ENCODE measurements at places on chromosomes 11 and 22.
A peak's percentile ranks its signal among the peaks of the same experiment; 100 is the strongest.

DNA sequence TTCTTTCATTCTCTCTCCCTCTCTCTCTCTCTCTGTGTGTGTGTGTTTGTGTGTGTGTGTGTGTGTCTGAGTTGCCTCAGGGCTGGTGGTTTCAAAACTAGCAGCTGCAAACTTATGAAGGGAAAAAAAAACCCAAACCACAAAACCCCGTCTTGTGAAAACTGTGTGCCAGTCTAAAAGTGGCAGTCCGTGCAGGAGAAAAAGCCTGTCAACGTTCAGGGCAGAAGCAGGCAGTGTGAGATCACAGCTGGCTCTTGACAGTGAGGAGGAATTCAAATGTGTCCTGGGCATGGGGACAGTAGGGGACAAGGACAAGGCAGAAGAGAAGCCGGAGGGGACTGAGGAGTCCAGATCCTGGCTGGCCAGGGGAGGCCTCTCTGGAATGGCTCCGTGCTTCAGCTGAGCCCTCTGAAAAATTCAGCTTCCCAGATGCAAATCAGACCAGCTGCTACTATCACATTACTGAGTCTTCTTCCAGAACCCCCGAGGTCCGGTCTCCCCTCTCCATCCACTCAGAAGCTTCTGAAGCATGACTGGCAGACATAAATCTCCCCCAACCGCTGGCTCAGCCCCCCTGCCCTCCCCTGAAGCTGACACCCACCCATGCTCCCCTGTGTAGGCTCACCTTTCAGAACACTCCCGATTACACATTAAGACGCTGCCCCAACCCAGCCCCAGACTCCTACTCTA, 31.9 kb downstream of the FLI1 start:
- DNase-seq, result peak; percentile 87

DNA sequence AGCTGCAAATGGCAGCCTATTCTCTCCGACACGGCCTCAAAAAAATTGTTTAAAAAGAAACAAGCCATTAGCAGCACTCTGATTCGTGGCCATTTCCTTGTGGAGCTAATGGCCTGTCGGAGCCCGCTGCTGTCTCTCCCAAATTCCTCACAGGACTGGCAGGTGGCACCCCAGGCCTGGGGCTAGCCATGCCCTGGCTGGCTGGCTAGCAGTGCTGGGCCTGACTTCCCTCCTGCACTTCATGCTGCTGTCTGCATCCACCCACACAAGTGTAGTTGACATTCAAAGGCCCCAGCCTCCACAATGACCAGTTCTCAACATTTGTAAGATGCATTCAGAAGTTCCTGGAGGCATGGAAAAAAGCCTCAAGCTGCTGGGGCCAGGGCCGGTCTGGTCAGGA, 61.5 kb downstream of the SMCO4 start:
- DNase-seq, result no peak

- peak; percentile 95 for DNase-seq
Observed at GRCh38 chr22:30206944-30207343, 39.6 kb downstream of the LIF start.

- no peak for DNase-seq
Observed at GRCh38 chr11:24515632-24516031, 18.8 kb downstream of the LUZP2 start.

- DNase-seq, result no peak
Observed at GRCh38 chr11:132045107-132045506, 674.7 kb downstream of the NTM start.

DNA sequence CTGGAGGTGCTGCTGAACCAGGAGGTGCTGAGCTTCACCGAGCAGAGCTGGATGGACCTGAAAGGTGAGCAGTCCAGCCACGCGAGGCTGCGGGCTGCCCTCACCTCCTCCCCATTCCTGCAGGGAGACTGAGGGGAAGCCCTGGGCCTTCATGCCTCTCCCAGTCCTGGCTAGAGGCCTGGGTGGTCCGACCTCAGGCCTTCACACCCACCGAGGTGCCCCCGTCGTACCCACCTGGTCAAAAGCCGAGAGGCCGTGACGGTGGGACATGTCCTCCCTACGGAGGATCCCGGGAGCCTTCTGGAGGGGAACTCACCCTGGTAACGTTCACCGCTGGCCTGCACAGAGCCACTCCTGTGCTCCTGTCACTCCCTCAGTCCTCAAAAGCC, 5.1 kb downstream of the SUSD2 start:
- no peak for DNase-seq

GRCh38 chr22:45645150-45645525, 26.5 kb upstream of the ATXN10 start:
- DNase-seq, result no peak

GRCh38 chr11:62402960-62403730, 15.7 kb upstream of the SCGB1A1 start:
- DNase-seq, result no peak

DNA sequence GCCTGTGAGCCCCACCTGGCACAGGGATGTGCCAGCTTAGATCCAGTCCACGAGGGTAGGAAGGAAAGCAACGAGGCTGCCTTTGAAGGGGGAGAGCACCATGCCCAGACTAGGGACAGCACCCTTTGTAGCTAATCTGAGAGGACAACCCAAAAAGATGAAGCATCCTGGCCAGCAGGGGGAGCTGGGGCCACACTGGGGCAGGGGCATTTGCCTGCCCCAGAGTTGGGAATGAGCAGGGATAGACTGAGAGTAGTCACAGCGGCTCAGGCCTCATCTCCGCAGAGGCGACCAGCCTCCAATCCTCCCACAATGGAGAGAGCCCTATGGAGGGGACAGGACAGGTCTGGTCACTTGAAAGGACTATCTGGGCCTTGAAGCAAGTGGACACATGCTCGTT, 16.4 kb downstream of the LMO1 start:
- no peak for DNase-seq

DNA sequence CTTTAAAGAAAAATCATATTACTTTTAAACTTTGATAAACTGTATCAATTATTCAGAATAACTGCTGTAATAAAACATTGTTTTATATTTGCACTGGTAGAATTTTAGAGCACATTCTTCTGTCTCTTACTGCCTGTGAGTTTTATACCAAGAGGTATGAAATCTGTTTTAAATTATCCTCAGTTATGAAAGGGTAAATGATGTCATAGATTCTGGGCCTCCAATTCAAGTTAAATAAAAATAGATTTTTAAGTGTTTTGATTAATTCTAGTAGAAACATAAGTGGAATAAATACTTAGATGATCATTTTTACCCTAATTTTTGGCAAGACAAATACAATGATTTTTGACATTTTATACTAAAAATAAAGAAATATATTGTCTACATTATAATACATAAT, 93.0 kb downstream of the GUCY1A2 start:
- peak; percentile 62 for DNase-seq

DNA sequence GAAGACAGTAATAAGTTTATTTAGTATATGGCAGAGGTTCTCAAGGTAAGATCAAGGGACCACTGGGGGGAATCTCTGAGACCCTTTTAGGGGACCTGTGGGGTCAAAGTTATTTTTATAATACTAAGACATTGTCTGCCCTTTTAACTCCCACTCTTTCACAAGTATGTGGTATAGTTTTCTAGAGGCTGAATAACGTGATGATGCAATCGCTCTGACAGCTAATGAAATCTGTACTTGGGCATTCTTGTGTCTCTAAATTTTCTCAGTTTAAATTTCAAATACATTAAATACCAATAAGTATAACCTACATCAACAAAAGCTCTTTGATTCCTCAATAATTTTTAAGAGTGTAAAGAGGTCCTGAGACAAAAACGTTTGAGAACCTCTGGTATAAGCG, 147.9 kb downstream of the ATG16L2 start:
- peak; percentile 55 for DNase-seq

- no peak for DNase-seq
Observed at GRCh38 chr11:3836903-3837302, 3.9 kb downstream of the RHOG start.

DNA sequence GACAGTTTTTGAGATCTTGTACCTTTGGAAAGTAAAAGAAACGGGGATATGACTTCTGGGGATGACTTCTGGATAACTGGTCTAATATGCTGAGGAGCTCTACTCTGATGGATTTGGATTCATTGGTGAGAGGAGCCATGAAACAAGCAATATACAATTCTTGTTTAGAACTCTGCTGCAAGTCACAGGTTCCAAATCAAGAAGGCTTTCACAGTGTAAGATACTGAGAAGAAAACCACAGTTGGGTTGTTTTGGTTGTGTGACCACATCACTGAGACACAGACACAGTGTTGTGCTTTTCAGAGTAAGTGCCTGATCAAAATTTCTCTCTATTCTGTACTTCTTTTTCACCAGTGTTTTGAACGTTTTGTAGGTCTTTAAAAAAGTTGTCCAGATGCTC, 13.1 kb upstream of the UCP2 start:
- DNase-seq, result no peak

- DNase-seq, result no peak
Observed at GRCh38 chr11:68932933-68933577, 29.4 kb downstream of the IGHMBP2 start.

DNA sequence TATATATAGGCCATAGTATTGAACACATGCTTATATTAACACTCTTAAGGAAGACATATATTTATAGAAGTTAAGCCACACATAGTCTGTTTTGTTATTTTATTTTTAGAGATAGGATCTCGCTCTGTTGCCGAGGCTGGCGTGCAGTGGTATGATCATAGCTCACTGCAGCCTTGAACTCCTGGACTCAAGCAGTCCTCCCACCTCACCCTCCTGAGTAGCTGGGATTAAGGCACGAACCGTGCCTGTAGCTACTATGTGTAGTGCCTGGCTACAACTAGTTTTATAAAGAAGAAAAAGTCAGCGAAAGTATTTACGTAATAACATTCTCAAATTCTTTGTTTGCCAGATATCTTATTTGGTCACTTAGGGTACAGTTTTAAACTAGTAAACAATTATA, 5.6 kb upstream of the UCP2 start:
- no peak for DNase-seq

DNA sequence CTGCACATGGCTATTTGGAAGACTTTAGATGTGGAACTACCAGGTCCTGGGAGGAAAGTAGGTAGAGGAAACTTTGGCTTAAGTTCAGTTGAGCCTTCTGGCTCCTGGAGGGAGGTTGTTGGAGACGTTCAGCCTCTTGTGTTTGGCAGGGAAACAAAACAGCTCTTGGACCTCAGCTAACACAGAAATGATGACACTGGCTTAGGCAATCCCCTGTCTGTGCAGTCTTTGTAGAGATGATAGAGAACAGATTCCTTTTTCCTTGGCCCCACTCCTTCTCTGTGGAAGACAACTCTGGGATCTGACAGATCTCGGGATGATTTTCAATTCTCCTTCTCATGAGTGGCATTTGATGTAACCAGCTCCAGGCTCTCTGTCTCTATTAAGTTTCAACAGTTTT, 428.5 kb downstream of the TMEM135 start:
- peak; percentile 85 for DNase-seq

DNA sequence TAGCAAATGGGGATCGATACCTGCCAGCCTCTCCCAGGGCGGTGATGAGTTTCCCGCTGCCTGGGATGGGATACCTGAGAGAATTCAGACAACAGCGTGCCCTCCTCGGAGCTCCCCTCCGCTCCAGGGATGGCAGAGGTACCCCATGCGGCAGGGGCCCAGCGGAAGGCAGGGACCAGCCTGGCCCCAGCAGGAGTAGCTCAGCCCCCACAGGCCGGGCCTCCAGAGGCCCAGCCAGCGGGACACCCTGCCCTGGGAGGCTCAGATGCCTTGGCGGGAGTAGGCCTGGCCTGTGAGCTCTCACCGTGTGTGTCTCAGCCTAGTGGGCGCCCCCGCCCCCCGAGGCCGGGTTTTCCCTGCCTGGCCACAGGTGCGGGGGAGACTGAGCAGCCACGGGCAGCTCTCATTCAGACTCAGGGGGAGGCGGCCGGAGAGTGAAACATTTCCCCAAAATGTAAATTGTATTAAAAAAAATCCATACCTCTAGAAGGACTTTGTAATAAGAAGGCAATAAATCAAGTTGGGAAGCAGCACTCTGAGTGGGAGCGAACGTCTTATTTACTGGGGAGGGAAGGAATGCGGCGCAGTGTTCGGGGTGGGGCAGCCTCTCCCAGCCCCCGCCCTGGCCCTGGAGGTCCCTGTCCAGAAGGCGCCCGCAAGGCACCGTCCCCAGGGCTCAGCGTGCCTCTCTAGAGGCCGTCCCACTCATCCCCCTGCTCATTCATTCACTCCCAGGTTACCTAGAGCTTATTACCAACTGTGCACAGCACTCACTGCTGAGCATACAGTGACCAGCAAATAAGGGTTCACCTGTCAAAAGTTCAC, 888.0 kb downstream of the BRD1 start:
- no peak for DNase-seq

DNA sequence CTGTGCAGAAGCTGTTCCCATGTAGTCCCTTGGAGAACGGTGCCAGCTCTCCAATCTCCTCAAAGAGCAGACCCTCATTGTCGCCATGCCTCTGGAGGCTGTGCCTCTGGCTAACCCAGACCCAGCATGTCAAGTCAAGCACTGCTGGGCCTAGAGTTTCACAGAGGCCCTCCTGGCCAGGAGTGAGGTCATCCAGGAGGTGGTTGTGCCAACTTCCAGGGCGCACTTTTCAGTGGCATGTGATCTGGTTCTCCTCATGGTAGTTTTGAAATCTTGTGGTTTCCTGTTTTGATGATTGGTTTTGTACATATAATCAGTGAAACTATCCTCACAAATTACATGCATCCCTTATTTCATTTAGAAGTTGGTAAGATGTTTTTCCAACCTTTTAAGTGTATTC, 78.9 kb downstream of the PPFIBP2 start:
- DNase-seq, result peak; percentile 87

GRCh38 chr11:67456068-67456705, 1.0 kb downstream of the CABP4 start:
- DNase-seq, result no peak

GRCh38 chr11:117627259-117627658, 169.8 kb downstream of the DSCAML1 start:
- no peak for DNase-seq

GRCh38 chr11:62706850-62707247, 375 bp downstream of the BSCL2 start:
- DNase-seq, result no peak

DNA sequence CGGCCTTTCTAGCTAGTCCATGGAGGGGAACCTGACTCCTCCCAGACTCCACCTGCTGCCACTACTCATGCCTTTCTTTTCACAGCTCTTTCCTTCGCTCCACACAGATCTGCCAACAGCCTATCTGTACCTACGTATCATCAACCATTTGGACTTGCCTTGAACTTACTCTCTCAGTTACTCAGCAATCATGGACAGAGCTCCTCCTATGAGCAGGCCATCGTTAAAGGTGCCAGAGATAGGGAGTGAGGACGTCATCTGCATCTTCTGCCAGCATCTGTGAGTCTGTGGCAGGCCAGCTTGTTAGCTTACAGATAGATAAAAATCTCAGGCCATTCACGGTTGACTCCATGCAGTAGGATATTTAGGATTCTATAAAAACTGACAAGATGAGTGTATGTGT, 162.9 kb upstream of the ZBED5 start:
- no peak for DNase-seq
